ENCODE measurements at places on chromosomes 2 and 18.

- no peak for DNase-seq
Observed at GRCh38 chr2:5176764-5177163, 515.4 kb upstream of the SOX11 start.

DNA sequence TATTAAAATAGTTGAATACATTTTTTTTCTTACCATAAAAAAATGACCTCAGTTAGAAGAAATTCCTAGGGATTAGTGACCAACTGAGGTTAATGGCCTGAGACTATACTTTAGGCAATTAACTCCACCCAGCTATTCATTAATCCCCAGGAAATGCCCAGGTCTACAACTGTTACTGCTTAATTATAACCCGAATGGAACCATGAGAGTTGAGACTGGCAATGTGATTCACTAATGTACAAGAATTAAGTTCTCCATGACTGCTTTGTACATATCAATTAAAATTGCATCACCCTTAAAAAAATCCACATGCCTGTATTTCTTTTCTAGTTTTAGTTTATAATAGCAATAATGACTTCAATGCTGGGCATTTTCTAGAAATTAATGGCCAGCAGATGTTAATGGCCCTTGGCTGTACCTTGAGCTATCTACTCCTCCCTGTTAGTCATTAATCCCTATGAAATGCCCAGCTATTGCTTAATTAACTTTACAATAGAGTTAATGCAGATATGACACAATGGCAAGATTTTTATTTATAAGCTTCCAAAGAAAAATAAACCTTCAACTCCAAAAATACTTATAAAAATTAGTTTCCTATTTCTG lies 44.1 kb downstream of the ERBB4 start:
- DNase-seq: no peak

DNA sequence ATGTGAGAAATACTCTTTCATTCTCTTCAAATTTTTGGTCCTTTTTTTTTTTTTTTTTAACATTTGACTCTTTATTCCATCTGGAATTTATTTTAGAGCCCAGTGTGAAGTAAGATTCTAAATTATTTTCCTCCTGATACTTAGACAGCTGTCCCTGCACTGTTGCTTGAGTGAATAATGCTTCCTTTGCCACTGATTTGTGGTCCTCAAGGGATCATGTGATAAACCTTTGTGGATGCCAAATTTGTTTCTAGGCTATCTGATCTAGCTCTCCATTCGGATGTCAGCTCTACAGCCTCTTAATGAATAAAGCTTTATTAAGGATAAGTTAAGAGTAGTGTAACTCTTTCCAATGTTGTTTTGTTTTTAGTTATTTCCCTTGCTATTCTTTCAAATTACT lies 142.3 kb downstream of the SMAD7 start:
- no peak for DNase-seq

GRCh38 chr2:80499095-80499494 lies 194.5 kb upstream of the LRRTM1 start:
- peak; percentile 63 for DNase-seq

GRCh38 chr2:239671471-239671870 lies 270.7 kb upstream of the HDAC4 start:
- no peak for DNase-seq

DNA sequence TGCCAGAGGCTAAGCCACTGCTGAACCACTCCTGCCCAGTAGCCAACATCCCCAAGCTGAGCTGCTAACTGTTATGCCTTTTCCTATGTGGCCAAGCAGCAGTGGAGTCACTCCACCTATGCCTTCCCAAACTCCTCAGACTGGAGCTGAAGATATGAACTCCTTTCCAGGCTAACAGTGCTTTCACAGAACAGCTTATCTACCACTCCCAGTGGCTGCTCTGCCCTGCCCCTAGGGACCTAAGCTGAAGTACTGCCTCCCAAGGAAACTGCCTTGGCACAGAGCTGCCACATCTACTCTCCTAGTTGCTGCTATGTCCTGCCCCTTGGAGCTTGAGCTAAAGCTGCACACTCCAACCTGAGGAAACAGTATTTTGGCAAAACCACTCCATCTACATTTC lies 275.9 kb downstream of the RBM43 start:
- DNase-seq: no peak

DNA sequence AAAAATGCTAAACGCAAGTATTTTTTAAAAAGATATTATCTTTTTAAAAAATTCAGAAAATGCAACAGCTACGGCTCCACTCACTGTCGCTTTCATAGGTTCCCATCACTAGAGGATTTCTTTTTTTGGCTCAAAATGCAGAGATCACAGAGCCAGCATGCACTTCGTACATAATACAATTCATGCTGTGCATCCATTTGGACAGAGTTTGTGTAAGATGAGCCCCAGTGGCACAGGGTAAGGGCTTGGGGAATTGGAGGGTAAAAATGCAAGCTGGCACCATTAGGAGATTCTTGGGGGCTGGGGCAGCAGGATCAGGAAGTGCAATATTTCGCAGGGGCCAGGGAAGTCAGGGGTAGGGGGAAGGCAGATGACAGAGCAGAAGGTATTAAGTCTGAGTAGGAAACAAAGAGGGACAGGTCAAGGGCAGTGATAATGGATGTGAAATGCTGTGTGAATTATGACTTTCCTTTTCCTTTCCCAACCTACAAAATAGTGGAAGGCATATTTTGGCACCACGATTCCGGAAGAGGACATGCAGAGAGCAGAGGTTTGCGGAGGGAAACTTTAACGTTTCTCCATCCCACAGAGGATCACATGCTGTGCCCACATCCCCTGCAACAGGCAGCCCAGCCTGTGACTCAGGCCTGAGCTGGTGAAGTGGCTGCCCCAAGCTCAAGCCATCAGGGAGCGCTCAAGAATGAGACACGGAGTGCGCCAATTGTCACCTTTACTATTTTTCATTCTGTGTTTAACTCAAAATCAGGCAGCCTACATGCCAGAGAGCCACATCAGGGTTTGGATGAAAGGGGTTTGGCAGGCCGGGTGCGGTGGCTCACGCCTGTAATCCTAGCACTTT lies 4.7 kb downstream of the CAPG start:
- peak; percentile 89 for DNase-seq

DNA sequence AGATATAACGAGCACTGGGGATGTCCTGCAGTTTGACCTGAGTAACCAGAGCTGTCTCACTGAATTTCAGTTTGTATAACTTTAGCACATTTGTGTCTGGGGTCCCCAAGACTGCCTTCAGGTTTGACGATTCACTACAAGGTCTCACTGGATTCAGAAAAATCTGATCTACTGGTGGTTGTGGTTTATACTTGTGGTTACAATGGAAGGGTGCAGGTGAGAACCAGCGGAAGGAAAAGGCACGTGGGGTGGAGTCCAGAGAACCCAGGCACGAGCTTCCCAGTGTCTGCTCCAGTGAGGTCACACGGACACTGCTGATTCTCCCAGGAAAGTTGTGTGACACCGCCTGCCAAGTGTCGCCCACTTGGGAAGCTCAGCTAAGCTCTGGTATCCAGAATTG lies 126.0 kb downstream of the ZNF236 start:
- no peak for DNase-seq

DNA sequence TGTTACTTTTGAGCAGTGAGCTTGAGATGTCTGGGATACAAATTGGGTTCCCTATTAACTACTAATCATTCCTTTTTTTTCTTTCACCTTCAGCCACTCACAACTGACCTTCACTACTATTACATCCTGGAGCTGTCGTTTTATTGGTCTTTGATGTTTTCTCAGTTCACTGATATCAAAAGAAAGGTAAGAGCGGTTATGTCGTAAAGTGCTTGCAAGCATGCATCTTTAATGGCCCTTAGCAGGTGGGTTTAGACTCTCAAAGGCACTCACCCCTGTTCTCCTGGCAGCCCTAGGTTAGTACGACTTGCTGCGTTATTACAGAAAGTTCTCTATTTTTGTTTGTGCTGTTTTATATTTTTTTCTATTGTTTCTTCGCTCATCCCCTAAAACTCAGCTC lies 107.6 kb upstream of the NOSTRIN start:
- DNase-seq: no peak

- no peak for DNase-seq
Observed at GRCh38 chr2:168192839-168193616, 54.4 kb downstream of the STK39 start.

GRCh38 chr2:216985658-216986141 lies 125.8 kb upstream of the TNP1 start:
- no peak for DNase-seq

- DNase-seq: no peak
Observed at GRCh38 chr2:83017366-83018090, 1441.6 kb downstream of the SUCLG1 start.

DNA sequence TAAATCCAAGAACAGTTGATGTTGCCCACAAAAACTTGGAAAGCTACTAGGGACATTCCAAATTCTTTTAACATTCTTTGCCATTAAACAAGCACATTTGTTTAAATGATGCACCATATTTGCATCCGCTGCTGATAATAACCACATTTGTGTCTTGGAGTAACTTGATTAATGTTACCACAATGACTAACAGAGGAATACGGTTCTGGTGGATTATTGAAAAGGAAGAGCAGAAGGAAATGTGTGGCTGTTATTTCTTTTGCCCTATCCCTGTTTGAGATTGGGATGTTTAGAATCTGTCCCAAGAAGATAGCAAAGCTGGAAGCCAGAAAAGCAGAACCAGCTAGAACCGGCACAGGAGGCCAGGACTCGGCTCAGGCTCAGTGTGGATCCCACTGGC lies 39.2 kb upstream of the RASGRP3 start:
- no peak for DNase-seq

DNA sequence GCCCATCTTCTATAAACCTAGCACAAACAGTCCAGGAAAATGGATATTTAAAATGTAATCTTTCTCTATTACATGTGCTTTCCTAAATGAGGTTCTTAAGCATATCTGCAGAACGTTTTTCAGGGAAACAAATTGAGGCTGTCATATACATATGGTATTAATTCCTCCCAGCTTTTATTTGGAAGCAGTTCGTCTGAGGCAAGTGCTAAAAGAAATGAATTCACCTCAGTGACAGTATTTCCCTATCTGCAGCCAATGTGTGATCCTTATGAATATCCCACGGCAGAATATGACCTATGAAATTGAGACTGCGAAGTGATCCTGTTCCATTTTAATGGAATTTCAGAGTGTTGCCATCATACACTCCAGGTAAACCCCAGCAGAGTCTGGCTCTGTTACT lies 7.1 kb downstream of the MYOM1 start:
- DNase-seq: no peak

- no peak for DNase-seq
Observed at GRCh38 chr2:24238158-24238557, 63.3 kb downstream of the FAM228A start.

GRCh38 chr18:61596296-61596695 lies 263.1 kb downstream of the CDH20 start:
- no peak for DNase-seq

DNA sequence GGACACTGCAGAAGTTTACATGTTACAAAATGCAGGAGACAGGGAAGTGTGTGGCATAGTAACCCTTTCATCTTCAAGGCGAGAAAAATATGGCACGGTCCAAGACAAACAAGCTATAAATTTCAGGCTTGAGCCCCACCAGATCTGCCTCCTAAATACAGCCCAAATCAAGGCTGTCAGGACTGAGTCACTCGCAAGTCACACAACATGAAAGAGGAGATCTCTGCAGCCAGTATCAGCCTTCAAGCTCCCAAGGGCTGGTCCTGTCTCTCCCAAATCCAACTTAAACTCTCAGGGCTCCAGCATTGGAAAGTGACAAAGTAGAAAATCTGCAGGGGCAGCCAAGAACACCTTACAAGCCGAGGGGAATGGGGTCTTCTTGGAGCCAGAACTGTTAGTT lies 106.3 kb upstream of the GATA6 start:
- no peak for DNase-seq

DNA sequence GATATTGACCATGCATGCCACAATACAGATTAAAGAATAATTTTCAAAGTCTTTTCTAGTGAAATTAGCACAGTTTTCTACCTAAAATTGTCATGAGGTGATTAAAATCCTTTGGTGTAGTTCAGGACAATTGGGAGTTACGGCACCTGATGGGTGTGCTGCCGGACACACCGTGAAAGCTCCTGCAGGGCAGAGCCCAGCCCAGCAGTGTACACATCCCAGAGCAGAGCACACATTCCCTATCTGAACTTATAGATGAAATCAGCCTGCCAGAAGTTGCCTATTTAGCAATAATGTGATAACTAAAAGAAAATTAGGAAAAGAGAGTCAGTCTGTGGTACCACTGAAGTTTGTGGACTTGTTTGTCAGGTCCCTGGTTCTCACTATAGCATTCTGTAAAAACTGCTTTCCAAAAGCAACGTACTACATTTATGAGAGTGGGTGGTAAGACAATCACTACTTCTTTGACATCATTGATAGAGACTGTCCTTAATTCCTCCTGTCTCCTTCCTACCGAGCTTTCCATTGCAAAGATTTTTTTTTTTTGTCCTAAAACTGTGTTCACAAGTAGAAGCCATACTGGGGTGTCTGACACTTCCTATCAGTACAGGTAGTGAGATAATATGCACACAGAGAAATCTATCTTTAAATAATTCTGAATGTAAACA lies 3.4 kb downstream of the CYTIP start:
- no peak for DNase-seq
